ENCODE measurements at places on chromosomes 16 and 17. TPM values are rescaled to one million over a fixed set of nuclear protein-coding genes. Genes with fewer than 3 reads are reported as not detected.
A peak's percentile ranks its signal among the peaks of the same experiment; 100 is the strongest.

Gene CCL14
- total RNA-seq = not detected

Gene SMIM36
- not detected for total RNA-seq

Gene FBXO39
- 0.42 TPM for total RNA-seq

Gene MYO15A
- total RNA-seq = 2.0 TPM

- no peak for DNase-seq
These were observed 592.9 kb downstream of the MAF start for GRCh38 chr16:79007614-79008013.

DNA sequence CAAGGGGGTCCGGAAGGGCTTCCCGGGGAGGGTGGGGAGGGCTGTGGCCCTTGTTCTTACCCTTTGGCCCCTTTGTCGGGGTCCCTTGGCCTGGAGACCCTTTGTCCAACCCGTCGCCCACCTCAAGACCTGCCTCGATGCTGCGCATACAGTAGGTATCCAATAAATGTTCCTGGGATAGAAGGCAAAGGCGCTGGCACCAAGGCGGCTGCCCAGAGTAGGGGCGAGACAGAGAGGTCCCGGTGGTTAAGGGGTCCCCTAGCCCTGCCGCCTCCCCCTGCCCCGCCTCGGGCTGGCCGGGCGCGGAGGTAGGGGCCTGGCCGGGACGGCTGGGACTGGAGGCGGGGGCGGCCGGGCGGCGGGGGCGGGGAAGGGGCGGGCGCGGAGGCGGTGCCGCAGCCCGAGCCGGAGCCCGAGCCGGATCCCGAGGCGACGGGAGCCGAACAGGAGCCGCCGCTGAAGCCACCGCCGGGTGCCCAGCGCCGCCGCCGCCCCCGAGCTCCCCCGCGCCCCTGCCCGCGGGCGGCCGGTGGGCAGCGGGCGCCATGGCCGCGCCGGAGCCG is at the start of gene NHERF2:
NHERF2 (plus strand) TSS at position 442 of the 563 bp plus-strand sequence; CDS start at position 546, 104 bp downstream.
- no peak for DNase-seq

DNA sequence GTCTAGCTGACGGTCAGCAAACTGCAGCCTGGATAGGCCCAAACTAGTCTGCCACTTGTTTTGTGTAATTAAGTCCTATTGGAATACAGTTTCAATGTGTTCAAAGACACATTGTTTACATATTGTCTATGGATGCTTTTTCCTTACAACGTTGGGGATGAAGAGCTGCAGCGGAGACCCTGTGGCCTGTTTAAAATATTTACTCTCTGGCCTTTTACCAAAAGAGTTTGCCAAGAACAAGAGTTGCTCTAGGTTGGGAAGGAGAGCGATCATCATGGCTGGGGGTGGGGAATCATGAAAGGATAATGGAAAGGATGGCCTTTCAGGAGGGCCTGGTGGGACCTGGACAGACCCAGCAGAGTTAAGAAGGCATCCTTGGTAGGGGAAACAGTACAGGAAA is 274.9 kb upstream of the ZFHX3 start:
- DNase-seq = no peak

GRCh38 chr16:31451681-31452351 is 7.5 kb upstream of the ARMC5 start:
- DNase-seq = peak; percentile 28

DNA sequence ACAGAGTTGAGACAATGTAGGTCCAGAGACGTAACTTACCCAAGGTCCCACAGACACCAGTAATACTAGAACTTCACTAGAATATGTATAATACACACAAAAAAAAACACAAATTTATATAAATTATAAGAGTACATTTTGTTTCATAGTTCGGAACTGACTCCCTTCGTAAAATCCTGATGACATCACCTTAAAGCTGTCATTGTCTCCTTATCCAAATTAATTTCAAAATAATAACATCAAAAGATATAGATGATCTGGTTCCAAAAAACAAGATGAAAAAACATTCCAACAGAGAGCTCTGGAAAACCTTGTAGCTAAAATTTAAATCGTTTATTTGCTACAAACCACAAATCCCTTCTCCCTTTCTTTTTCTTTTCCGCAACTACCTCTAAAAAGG is 10.0 kb downstream of the FBXL20 start:
- DNase-seq = no peak

DNA sequence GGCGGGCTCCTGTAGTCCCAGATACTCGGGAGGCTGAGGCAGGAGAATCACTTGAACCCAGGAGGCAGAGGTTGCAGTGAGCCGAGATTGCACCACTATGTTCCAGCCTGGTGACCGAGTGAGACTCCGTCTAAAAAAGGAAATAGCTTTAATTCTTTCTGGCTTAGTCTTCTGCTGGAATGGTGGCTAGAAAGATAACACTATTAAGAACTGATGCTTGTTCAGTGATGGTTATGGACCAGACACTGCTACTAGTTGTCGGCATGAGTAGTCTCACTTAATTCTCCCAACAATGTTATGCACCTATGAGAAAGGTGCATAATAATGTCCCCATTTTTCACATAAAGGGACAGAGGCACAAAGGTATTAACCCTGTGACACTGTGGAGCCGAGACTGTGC is 188.7 kb downstream of the HS3ST3A1 start:
- DNase-seq = no peak

GRCh38 chr16:75617121-75617520 is 6.0 kb downstream of the ADAT1 start:
- no peak for DNase-seq

GRCh38 chr16:1309888-1310831 is 724 bp downstream of the UBE2I start:
- DNase-seq = peak; percentile 87

DNA sequence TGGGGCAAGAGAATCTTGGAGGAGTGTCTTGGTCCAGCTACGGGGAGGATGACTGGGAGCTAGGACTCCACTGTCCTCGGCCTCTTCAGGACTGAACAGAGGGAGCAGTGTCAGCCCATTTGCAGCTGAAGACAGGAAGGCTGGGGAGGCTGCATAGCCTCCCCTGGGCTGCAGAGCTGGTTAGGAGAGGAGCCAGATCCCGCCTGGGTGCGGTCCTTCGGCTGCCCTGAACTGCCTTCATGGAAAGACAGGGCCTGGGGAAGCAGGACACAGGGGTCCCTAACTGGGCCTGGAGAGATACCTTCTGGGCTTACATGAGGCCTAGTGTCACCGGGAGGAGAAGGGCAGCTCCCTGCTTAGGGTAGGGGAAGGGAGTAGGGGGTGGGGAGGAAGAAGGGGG is 26.6 kb downstream of the UNC13D start:
- no peak for DNase-seq

DNA sequence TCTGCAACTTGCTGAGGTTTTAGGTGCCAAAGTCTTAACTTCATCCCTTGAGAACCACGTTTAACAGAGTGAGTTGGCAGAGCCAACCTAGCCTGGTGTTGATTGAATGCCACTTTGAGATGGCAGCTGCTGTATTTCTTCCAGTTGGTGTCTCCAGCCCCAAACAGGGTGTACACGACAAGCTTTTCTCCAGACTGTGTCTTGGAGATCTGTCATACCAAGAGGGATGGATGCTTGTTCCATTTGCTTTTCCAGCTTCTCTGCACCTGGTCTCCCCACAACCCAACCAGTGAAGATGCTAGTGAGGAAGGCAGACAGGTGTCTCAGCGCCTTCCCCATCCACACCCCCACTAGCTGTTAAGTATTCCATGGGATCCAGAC is 141.1 kb upstream of the HS3ST2 start:
- no peak for DNase-seq

- no peak for DNase-seq
These were observed 2.3 kb upstream of the COL1A1 start for GRCh38 chr17:50203604-50204345.

DNA sequence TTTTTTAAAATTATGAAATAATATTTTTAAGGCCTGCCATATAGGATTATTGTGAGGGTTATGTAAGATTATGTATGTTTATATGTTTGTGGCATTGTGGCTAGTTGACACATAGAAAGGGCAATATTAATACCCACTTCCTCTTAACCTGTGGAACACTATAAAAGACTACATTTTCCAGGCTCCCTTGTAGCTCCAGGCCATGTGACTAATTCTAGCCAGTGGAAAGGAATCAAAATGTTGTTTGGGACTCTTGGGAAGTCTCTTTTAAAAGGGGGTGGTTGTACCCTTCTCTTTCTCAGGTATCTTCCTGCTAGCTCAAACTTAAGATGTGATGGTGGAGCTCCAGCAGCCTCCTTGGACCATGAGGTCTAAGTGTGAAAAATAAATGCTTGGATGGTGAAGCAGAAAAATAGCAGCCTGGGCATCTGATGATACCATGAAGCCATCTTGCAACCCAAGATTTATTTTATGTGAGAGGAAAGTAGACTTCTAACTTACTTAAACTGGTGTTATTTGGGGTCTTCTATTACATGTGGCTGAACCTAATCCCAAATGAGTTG is 39.2 kb downstream of the TEKT5 start:
- no peak for DNase-seq

- DNase-seq = no peak
These were observed 12.3 kb downstream of the LRRC3C start for GRCh38 chr17:39939588-39940419.

DNA sequence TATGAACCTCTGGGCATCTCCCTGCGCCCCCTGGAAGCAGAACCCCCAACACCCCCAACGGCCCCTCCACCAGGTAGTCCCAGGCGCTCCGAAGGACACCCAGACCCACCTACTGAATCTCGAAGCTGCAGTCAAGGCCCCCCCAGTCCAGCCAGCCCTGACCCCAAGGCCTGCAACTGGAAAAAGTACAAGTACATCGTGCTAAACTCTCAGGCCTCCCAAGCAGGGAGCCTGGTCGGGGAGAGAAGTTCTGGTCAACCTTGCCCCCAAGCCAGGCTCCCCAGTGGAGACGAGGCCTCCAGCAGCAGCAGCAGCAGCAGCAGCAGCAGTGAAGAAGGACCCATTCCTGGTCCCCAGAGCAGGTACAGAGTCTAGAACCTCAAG is 1.5 kb downstream of the BCL6B start:
- DNase-seq = no peak

DNA sequence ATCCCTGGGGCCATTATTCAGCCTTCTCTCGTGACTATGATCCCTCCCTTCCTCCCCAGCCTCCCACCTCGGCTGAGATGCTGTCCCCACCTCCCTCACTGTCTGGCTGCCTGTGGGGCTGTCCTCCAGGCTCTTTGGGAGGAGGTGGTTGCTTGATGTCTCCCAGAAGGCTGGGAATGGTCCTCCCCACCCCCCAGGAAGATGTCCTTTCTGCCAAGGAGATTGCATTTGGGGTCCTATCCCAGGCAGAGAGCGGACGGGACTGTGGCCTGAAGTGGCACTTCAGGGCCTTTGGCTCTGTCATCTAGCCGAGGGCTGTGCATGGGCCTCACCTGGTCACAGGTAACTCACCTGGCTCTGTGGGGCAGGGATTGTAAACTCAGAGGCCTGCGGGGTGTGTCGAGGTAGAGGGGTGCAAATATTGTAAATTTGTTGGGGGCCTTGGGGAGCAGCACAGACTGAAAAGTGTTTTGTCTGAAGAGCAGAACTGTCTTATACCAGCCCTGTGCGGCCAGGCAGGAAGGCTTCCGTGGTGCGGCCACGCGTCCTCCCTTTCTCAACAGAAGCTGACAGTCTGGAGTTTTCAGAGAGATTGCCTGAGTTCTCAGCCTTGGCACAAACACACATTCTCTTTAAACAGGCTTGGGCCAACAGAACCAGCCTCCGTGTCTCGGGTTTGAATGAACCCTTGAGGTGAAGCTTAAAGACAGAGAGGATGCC is 177.9 kb downstream of the SEC14L1 start:
- DNase-seq = peak; percentile 44

- DNase-seq = no peak
These were observed at the start of gene CENPT for GRCh38 chr16:67847064-67847861. TSS of gene CENPT (minus strand) at chr16:67847693. CDS start at chr16:67833859, 13,834 bp downstream.

GRCh38 chr16:28899882-28900590 is 21.7 kb downstream of the ATP2A1 start:
- no peak for DNase-seq

- DNase-seq = no peak
These were observed 7.7 kb downstream of the NUBP1 start for GRCh38 chr16:10751291-10751697.

DNA sequence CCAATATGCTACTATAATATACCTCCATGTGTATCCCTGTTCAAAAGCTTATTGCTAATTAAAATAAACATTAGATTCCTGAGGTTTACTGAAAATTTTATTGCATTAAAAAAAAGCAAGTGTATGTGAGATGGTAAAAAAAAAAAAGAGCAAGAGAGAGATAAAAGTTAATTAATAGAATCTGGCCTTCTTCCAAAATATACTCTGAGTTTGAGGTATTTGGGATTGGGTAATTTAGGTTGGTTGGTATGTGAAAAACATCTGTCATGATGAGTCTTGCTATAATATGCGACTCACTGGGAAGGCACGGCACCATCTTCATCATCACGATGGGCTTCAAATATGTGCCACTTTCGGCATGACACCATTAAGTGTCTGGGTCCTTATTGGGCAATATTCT is 711.1 kb upstream of the SOX9 start:
- no peak for DNase-seq

- DNase-seq = no peak
These were observed 37.7 kb upstream of the PVALEF start for GRCh38 chr17:81127526-81128177.

All from natural killer cell treated with Interleukin-12 subunit alpha and Interleukin-12 subunit beta and Interleukin-15 and Interleukin-18, amount 100 ng/mL, for 72 hours (primary cell).